Esophagus squamous epithelium (tissue), 5 donors: ENCODE measurements at places on chromosomes 16 and 17.

DNA sequence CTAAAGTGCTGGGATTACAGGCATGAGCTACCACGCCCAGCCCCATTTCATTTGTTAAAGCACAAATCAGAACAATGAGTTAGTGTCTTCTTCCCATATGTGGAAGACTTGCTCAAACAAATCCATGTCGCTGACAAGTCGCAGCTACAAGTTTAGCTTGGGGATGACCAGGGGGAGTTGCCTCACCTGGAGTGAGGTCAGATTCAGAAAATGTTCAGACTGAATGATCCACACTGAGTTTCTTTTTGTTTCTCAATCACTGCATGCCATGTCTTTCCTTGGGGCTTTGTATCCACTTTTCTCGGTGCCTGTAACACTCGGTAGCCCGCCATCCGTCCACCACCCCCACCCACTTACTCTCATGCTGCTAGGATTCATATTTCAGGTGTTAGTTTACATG is 437.3 kb upstream of the DYNLRB2 start:
- no peak for DNase-seq
- no peak overlapping the region for H3K27ac ChIP-seq
- no peaks in the 10 kb centered on the region for H3K27me3 ChIP-seq
- peaks cover 32% of the 10 kb centered on the region for H3K4me1 ChIP-seq
- no peaks in the 10 kb centered on the region for H3K36me3 ChIP-seq
- H3K4me3 ChIP-seq = no peak overlapping the region

- H3K4me3 ChIP-seq = peak overlapping the region; percentile 76
- H3K27ac ChIP-seq = peak overlapping the region; percentile 98
- peaks cover 29% of the 10 kb centered on the region for H3K4me1 ChIP-seq
- no peaks in the 10 kb centered on the region for H3K27me3 ChIP-seq
Measured at GRCh38 chr16:11254913-11255736, 879 bp downstream of the SOCS1 start.

DNA sequence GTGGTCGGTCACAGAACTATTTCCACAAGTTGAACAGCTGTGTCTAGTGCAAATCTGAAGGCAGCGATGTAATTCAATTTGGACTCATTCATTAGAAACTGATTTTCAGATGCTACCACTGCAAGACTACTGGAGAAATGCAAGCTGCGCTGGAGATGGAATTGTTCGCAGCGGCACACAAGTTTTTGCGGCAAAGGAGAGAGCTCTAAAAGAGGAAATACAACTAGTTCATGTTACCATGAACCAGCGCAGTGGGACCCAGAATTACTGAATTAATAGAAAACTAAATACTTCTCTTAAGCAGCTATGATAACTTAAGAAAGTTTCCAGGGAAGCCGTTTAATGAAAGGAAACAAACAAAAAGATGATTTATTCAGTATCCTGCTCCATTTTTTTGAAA is 1.9 kb downstream of the CREBBP start:
- peaks cover 48% of the 10 kb centered on the region for H3K4me1 ChIP-seq
- H3K36me3 ChIP-seq = no peaks in the 10 kb centered on the region
- DNase-seq = no peak
- no peak overlapping the region for H3K27ac ChIP-seq

DNA sequence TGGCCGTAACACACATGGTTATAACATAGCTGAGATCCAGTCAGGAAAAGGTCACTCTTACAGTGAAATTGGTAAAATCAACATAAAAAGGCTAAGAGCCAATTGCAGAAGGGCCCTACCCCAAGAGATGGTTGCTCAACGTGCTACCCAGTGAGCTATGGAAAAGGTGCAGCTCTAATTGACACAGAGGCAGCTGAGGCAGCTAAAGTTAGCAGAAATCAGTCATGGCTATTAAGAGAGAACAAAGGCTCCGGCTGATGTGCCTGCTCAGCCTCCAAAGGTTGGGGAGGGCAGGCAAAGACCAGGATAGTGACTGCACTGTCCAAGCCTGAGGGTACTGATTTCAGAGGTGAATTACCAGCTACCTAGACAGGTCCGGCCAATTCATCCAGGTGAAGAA is 76.5 kb upstream of the ATP2A3 start:
- peaks cover 100% of the 10 kb centered on the region for H3K36me3 ChIP-seq
- DNase-seq = no peak
- H3K4me3 ChIP-seq = no peak overlapping the region
- H3K27me3 ChIP-seq = no peaks in the 10 kb centered on the region
- H3K27ac ChIP-seq = no peak overlapping the region

- H3K27ac ChIP-seq = no peak overlapping the region
- H3K4me1 ChIP-seq = no peaks in the 10 kb centered on the region
- no peak for DNase-seq
- no peaks in the 10 kb centered on the region for H3K27me3 ChIP-seq
- H3K4me3 ChIP-seq = no peak overlapping the region
Measured at GRCh38 chr16:27613238-27613791, 63.4 kb downstream of the KATNIP start.

DNA sequence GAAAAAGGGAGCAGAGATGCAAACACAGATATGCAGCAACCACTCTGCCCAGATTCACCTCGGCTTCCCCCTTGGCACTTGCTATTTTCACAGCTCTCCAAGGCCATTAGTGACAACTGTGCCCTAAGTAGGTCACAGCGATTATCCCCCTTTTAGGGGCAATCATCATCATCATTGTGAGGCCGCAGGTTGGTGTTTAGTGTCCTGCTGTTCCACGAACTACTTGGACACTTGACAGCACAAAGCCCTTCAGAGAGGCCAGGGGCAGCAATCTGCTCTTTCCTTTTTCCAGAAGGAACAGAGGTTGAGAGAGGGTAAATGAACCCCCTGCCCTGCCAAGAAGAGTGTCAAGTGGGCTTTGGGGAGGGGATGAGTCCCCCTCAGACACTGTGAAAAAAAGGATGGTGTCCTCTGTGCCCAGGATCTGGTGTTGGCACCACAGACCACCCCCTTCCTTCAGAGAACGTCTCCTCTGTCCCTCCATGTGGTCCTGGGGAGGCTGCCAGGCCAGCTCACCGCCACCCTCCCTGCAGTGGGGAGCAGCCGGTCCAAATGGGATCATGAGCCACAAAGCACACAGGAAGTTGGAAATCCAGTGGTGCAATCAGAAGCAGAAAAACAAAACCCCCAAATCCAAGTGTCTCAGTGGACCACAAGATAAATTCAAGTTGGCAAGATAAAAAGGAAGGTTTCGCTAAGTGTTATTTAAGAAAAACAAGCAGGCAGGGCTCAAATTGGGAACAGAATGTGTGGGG is 78.4 kb upstream of the MED9 start:
- H3K27me3 ChIP-seq = no peaks in the 10 kb centered on the region
- DNase-seq = no peak
- peak overlapping the region; percentile 60 for H3K27ac ChIP-seq
- H3K4me3 ChIP-seq = no peak overlapping the region
- no peaks in the 10 kb centered on the region for H3K4me1 ChIP-seq

DNA sequence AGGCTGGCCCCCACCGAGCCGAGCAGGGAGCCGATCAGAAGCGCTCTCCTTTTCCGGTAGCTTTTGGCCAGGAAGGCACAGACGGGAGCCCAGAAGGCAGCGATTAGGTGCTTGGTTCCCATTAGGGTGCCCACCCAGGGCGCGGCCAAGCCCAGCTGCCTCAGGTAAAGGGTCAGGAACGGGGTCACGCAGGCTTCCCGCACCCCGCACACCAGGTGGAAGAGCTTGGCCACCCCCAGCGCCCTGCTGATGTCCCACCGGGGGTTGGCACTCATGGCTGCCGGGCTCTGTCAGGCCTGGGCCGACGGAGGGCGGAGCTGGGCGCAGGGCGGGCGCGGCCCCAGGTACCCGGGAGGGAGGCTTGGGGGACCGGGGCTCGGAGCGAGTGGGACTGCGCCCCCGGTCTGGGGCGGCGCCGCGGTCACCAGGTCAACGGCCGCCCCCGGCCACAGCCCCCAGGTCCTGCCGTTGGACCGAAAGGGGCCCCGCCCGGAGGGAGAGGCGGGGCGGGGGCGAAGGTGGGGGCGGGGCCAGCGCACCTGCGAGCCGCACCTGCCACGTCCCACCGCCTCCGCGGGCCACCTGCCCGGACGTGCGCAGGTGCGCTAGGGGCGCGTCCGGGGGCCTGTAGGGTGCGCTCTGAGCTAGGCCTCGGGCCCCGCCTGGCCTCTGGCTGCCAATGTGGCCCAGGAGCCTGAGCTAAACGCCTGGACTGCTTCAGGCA is at the start of gene MFSD6L:
TSS of gene MFSD6L (minus strand) at position 520 of the 724 bp plus-strand sequence. CDS start at position 275, 245 bp downstream.
- no peak within 1 kb of the TSS for H3K27ac ChIP-seq
- no peak for DNase-seq
- no peaks in the 10 kb centered on the region for H3K36me3 ChIP-seq
- H3K27me3 ChIP-seq = peaks cover 36% of the 10 kb centered on the region

GRCh38 chr16:84851192-84852127 is 31.7 kb downstream of the CRISPLD2 start:
- no peaks in the 10 kb centered on the region for H3K36me3 ChIP-seq
- no peaks in the 10 kb centered on the region for H3K27me3 ChIP-seq
- H3K27ac ChIP-seq = no peak overlapping the region

DNA sequence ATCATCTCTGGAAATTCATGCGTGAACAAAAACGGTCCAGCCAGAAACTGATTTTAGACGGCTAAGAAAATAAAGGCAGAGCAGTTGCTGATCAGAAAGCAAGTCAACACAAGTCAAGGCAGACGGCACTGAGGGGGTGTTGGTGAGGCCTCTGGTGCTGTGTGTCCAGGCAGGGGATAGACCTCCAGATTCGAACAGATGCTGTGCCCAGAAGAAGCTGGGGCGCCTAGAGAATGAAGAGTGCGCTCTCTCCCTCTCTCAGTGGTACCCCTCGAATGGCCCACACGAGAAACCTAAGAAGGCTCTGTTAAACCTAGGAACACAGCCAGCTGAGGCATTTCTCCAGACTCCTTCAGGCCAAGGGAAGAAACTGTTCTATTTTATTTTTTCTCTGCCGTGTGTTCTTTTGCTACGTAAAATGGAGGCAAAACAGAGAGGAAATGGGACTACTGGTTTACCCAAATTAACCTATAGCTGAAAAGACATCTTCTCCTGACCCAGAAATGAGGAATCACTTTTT is 178.3 kb downstream of the PMP22 start:
- no peaks in the 10 kb centered on the region for H3K4me1 ChIP-seq
- H3K4me3 ChIP-seq = no peak overlapping the region
- no peak for DNase-seq
- no peaks in the 10 kb centered on the region for H3K27me3 ChIP-seq
- no peaks in the 10 kb centered on the region for H3K36me3 ChIP-seq
- H3K27ac ChIP-seq = no peak overlapping the region

GRCh38 chr17:69523244-69523861 is 108.9 kb downstream of the MAP2K6 start:
- DNase-seq = no peak
- H3K27ac ChIP-seq = no peak overlapping the region
- H3K4me3 ChIP-seq = no peak overlapping the region
- no peaks in the 10 kb centered on the region for H3K27me3 ChIP-seq
- no peaks in the 10 kb centered on the region for H3K4me1 ChIP-seq

- no peak for DNase-seq
- no peaks in the 10 kb centered on the region for H3K36me3 ChIP-seq
- no peak overlapping the region for H3K27ac ChIP-seq
- H3K4me3 ChIP-seq = no peak overlapping the region
- H3K4me1 ChIP-seq = no peaks in the 10 kb centered on the region
Measured at GRCh38 chr17:79627184-79627765, 16.4 kb upstream of the RBFOX3 start.

- H3K4me3 ChIP-seq = peak overlapping the region; percentile 86
- no peak for DNase-seq
- H3K4me1 ChIP-seq = peaks cover 84% of the 10 kb centered on the region
Measured at GRCh38 chr17:1648173-1648962, 1.3 kb downstream of the RILP start.

DNA sequence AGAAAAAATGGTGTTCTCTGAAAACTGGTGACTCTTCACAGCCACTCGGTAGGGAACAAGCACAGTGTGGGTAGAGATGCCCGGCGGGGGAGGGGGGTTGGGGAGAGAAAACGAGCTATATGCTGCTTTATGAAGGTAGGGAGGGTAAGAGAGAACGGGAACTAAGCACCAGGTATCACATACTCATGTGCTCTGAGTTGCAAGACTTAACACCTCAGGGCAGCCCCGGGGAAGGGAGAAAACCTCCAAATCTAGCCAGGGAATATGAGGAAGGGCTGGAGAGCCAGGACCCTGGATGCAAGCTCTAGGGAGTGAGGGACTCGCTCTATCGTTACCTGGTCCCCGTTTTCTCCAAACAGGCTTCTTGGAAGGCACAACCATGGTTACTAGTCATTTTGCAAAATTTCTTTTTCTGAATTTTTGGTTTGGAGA is 35.3 kb downstream of the HIC1 start:
- peak overlapping the region; percentile 86 for H3K27ac ChIP-seq
- no peak for DNase-seq
- H3K4me3 ChIP-seq = peak overlapping the region; percentile 51
- H3K4me1 ChIP-seq = peaks cover 89% of the 10 kb centered on the region
- H3K27me3 ChIP-seq = no peaks in the 10 kb centered on the region
- no peaks in the 10 kb centered on the region for H3K36me3 ChIP-seq
